ENCODE measurements at places on chromosomes 3 and 15.

DNA sequence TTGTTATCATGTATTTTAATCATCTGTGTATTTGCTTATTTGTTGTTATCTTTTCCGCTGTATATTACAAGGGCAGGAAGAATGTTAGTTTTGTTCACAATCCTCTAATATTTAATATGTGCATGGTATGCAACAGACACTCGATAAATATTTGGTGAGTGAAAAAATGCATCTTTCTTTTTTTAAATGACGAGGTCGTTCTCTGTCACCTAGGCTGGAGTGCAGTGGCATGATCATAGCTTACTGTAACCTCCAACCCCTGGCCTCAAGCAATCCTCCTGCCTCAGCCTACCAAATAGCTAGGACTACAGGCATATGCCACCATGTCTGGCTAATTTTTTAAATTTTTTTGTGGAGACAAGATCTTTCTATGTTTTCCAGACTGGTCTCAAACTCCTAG, 66.2 kb downstream of the MITF start:
- DNase-seq = no peak

GRCh38 chr3:53581671-53582070, 87.3 kb downstream of the CACNA1D start:
- no peak for DNase-seq

GRCh38 chr3:87320756-87321626, 44.6 kb upstream of the POU1F1 start:
- DNase-seq = no peak

DNA sequence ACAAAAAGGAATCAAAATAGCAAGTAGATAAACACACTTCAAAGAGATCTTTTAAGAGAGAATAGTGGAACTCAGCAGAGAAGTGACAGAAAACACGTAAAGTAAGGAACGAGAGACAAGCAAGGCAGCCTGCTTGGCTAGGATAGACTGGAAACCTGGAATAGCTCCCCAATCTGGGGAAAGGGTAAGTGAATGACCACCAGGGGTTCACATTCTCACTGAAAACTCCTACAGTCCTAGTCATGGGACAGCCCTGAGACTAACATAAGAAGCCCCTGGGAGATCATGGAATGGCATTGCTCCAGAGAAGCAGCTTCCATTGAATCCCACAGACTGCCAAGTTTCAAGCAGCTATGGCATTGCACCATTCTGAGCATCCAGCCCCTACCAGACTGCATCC, 363.6 kb upstream of the ARPP21 start:
- DNase-seq = no peak

DNA sequence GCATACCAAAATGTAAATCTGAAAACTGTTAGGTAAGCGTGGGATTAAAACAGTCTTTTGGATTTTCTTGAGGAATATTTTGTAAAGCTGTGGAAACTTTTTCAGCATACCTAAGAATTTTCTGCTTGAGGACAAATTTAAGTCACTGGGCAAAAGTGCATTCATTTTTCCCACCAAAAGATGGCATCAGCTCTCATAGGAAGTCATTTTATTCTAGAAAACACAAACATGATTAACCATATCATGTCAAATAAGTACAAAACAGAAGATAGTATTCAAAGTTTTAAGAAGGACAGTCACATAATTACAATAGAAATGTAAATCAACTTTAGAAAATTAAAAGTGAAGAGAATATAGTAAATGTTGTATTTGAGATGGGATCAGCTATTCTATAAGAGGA, 63.5 kb downstream of the SLC49A4 start:
- no peak for DNase-seq

DNA sequence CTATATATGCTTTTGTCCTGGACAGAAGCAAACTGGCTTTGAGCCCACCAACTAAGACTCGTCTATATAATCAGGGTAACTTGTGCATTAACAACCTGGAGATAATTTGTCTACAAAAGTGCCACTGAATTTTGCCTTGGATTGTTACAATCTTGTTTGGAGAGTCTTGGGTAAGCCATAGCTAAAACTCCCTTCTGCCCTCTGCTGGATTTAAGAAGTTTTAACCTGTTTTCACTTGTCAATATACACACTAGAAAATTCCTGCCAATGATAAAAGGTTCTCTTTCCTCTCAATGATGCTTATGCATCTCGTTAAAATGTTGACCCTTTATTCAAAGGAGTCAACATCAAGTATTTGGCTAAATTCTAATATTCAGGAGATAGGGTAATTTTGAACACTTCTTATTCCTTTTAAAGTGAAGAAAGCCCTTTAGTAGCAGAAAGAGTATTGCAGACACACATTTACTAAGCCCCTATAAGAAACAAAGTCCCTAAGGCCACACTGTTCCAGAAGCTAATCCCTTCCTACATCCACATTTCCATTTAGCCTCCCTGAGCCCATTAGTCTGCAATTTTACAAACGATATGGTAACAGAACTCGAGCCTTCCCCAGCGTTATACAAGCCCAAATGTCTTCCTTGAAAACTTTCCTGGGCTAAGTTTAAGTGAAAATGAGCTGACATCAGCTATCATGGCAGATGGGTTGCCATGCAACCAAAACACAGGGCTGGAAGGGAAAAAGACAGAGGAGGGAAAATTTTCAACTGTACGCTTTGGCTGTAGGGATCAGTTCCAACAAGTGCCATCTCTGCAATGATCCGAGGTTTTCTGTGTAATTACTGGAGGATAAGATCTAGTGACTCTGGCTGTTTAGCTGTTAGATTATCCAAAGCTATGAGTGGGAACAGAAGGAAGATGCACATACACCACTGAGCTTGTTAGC, 75.9 kb upstream of the FGF12 start:
- DNase-seq = no peak

DNA sequence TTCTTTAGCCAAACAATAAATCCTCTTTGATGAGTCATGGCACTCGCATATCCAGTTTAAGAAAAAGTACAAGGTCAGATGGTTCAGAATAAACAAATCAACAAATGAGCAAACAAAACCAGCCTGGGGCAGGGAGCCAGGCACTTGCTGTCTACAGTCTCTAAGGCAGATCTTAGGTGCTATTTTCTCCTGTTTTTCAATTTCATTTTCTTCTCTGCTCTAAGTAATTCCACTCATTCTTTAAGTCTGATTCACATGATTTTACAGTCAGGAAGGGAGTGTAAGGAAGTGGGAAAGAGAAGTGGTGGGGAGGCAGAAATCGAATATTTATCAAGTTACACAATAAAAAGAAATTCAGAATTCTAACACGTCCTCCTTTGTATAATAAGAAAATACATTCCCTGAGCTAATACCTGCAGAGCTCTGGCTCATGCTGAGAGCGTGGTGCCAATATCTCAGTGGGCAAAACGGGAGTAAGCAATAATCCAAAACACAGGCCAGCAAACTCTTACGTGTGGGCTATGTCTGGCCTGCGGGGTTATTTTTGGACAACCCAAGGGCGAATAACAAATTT, 298.6 kb downstream of the ADAMTS17 start:
- no peak for DNase-seq

DNA sequence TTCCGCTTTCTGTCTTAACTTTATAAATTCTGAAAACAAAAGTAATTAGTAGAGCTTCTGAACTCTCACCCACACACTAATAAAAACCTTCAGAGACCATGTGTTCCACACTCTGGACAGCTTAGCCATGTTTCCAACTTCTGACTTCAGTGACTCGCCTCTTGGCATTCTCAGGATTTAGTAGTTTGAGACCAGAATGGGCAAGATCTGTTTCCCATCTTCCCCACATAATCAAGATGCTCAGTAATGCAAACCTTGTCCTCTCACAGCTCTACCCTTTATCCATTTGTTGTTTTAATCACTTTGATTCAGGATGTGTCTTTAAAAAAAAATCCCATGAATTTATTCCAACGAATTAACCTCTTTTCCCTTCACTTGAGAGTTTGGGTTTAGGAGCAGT, 166.6 kb upstream of the SLC24A5 start:
- DNase-seq = no peak

GRCh38 chr3:48306860-48307530, 26.5 kb downstream of the SPINK8 start:
- no peak for DNase-seq

DNA sequence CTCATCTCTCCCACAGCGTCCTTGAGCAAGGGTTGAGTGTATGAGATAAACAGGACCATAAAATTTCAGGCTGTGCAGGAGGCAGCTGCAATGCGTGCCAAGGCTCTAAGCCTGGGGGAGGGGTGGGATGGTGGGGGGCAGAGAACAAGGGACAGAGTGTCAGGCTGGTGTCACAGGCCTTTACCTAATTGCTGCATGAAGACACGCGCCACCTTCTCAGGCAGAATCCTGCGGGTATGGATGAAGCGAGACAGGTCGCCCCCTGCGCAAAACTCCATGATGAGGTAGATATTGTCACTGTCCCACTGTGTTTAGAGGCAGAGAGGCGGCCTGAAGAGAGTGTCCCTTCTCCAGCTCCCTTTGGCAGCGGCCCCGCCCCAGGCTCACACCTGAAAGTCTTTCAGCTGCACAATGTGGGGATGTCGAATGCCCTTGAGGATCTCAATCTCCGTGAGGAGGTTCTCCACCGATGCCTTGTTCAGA, 1.0 kb downstream of the ULK3 start:
- no peak for DNase-seq

DNA sequence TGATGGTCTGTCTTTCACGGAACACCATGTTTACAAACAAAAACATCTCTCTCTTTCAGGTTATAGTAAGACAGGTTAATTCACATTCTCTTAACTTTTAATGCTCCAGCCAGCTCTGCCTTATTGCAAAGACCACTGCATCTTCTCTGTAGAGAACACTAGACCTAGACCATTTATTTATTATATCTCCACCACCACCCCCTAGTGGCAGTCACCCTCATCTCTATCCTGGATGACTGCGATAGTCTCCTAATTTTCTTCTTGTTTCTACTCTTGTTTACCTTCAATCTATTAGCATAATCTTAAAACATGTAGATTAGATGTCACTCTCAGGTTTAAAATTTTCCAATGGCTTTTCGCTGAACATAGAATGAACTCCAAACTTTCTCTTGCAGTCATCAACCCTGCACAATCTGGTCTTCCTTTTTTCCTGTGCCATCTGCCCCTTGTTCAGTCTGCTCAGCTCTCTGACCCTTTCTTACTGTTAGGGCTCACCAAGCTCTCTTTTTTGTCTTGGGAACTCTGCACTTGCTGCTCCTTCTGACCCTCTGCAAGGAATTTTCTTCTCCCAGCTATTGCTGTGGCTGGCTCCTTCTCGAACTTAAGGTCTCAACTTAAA, 155.6 kb downstream of the SQOR start:
- DNase-seq = no peak

DNA sequence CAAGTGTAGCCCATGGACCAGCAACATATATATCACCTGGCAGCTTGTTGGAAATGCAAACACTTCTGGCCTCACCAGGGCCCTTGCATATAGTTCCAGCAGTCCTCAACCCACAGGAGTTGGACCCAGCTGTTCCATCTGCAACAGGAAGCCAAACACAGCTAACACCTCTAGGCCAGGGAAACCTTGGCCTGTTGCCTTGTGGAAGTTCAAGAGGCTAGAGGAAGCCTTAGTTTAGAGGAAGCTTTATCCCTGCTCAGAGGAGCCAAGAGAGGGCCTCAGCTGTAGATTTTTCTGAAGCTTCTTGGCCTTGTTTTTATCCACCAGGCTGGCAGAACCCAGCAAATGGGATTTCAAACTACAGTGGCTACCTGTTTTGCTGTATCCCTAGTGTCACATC, 11.4 kb downstream of the FHIT start:
- DNase-seq = no peak

GRCh38 chr15:30921781-30922479, 18.2 kb downstream of the FAN1 start:
- peak; percentile 77 for DNase-seq

GRCh38 chr3:193938613-193939012, 197.3 kb upstream of the HES1 start:
- no peak for DNase-seq

DNA sequence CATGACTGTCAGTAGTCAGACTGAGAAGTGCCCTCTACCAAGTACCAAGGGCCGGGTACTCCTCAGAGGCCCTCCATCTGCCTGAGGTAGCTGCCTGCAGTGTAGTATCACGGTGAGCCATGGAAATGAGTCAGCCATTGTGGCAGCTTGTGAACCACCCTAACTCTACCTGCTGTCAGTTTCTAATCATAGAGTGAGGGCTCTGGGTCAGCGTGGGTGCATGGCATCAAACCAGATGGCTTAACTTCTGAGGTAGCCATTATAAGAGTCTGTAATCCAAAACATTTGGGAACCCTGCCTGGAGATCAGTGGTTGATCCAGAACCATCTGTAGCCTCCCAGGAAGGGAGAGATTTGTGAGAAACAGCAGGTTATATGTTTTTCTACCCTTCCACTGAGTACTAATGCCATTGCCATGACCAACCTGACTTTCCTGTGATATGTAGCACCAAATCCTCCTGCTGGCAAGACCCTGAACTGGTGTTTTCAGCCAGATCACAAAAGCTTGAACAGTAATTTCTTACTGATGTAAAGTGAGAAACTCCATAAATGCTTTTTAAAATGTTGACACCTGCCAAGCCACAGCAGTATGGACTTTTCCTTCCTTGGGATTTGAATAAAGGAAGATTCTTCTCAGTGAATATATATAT, 38.9 kb downstream of the ABHD2 start:
- DNase-seq = no peak

GRCh38 chr15:67760901-67761300, 64.4 kb upstream of the SKOR1 start:
- DNase-seq = no peak

DNA sequence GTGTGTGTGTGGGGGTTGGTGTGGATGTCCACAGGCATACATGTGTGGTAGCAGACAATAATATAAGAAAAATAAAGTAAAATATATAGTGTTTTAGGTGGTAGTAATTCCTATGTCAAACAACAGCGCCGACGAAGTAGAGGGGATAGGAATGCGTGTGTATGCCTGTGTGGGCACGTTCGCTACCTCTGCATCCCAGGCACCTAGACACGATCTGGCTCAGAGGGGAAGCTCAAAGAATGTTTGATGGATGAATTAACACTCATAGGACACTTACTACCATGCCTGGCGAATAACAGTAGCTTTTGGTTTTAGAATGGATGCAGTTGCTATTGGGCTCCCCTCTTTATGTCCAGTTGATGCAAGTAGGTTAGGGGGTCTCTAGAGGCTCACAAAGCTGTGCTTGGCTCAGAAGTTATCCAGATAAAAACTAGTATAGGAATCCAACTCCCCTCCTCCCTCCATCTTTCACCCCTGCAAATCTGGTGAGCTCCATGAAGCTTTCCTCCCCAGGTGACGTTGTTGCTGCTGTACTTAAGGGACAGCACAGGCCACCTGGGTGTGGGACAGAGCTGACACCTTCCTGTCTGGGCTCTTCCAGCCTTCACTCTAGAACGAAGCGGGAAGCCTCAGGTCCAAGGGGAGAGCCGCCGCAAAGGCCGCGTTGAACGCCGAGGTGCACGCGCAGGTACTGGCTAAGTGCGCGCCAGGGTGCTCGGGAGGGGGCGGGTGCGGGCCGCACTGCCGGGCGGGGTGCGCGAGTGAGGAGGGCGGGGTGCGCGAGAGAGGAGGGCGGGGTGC, 192.6 kb upstream of the LYSMD4 start:
- DNase-seq = peak; percentile 74

DNA sequence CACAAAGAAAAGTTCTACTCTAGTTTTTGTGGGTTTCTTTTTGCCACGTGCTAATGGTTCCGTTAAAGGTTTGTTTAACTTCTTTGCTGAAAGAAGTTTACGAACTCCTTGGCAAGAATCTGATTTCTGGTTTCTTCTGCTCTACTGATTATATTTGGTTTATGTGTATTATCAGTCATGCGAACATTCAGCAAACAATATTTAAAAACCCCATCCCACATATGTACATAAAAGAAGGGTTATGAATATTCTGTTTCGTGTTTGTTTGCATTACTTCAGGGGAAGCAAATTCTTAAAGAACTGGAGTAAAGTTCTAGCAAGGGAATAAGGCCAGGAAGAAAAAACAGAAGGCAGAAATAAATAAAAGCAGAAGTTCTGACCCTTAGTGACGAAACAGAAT, 9.8 kb downstream of the LARS2 start:
- no peak for DNase-seq

- DNase-seq = no peak
Measured at GRCh38 chr3:54986294-54986693, 58.4 kb upstream of the LRTM1 start.
